ENCODE measurements at places on chromosomes 12 and 14. TPM values are rescaled to one million over a fixed set of nuclear protein-coding genes. Genes with fewer than 3 reads are reported as not detected.
A peak's percentile ranks its signal among the peaks of the same experiment; 100 is the strongest.

DNA sequence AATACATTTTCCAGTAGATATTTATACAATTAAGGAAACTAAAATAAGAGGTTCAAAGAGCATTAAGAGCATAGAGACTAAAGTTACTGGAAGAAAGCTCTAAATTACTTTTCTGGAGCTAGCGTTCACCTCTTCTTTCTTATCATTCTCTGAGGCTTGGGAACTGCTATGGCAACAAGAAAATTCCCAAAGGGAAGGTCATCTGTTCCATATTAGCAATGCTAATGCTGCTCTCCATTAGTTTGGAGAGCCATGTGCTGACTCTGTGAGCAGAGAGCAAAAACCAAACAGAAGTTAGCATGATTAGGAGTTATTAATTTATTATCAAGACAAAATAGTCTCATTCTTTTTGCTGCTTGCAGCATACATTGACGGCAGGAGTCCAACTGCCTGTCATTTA, 143.1 kb upstream of the SLC16A7 start:
- DNase-seq = no peak

DNA sequence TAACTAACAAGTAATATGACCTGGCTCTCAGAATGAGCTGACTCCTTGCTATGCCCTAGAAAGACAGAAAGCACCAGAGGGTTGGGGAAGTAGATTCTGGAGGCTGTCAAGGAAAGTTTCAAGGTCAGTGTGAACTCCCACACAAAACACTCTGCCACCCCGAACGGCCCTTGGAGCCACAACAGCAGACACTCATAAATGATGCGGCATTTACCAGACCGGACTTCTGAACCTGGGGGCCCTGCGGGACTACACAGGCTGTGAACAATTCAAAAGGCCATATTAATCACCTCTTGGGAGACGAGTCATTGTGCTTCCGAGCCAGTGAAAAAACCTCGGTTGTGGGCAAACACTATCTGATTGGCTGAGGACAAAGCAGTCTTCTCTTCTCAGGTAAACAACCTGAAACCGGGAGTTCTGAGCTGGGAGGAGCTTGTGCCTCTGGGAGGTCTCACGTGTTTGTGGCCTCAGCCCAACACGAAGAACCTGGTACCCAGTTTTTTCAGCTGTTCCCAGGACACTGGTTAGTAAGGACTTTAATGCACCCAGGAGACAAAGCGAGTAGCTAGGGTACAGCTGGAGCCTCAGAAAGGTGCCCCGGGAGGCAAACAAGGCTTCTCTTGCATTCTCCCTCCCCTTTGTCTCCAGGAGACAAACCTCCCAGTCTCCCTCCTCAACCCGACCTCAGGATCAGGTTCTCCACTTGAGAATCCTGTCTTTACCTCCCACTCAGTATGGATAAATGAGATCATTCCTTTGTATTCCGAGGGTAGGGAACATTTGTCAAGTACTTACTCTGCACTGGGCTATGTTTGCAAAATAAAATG, 35.3 kb downstream of the VWF start:
- no peak for DNase-seq

DIO2 gene
- total RNA-seq = 13.6 TPM

- DNase-seq = peak; percentile 32
Measured at GRCh38 chr12:85191-85666, 18.7 kb downstream of the IQSEC3 start.

DNA sequence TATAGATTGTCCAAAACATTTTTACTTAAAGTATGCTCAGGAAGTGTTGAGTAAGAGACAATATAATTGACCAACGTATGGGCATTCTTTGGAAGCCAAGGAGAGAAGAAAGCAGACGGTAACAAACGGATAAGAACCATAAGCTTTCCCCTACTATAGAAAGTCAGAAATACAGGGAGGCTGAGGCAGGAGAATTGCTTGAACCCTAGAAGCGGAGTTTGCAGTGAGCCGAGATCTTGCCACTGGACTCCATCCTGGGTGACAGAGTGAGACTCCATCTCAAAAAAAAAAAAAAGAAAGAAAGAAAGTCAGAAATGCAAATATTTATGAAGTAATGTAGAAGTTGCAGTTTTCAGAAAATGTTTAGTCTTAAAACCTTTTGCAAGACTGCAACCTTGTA, 51.2 kb upstream of the PCED1B start:
- no peak for DNase-seq

MIP gene
- total RNA-seq = 0.64 TPM

- no peak for DNase-seq
Measured at GRCh38 chr12:99658671-99659349, 11.3 kb downstream of the GARIN6 start.

Data from dorsolateral prefrontal cortex (tissue), 122 donors.